ENCODE measurements at places on chromosomes 2 and 18.

DNA sequence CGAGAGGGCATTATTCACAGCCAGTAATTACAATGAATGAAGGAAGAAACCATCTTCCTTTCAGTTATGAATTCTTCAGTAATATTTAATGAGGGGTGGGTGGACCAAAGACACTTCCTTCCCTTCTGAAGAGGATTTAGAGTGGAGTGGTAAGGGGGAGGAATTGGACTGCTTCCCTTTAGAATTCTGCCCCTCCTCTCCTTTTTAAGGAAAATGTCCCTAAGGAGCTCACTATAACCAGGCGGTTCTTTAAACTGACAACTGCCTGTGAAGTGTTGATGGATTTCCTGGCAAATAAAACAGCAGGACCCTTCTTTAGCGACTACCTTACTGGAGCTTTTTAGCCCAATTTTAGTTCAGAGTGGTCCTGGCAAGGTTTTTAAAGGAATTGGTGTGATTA, 86.4 kb downstream of the LIMS1 start:
- DNase-seq, result no peak

GRCh38 chr2:8642366-8643068, 39.3 kb upstream of the ID2 start:
- DNase-seq, result no peak

- no peak for DNase-seq
These were observed 31.9 kb downstream of the BMP10 start for GRCh38 chr2:68839260-68839833.

DNA sequence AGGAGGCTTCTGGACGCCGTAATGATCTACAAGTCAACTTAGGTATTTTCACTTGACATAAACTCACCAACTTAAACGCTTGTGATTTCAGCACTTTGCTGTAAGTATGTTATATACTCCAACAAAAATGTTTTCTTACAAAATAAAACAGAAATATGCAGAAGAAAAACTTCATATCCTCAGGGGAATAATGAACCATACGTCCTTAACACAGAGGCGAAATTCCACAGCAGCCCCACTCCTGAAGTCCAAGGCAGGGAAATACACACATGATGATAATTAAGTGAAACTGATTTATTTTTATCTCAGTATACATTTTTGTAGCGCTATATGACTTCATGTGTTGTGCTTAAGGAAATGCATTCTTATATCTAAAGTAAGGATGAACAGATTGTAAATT, 335.4 kb upstream of the VWC2L start:
- DNase-seq, result no peak

- DNase-seq, result no peak
These were observed 266.4 kb upstream of the FN1 start for GRCh38 chr2:215702116-215702902.

DNA sequence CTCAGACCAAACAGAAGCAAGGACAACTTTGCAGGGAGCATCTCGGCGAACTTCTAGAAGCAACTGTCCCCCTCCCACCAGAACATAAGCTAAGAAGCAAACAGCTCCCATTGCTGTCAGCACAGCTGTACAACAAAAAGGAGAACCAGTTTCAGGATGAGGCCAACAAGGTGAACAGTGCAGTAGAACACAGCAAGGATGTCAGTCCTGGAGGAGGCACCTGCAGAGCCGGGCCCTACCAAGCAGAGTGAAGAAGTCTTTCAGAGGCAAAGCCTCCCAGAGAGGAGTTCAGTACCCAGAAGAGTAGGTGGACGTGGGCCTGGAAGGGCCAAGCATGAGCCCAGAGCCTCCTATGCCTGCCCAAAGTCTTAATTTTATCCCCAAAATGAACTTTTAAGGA, 1.0 kb downstream of the PASK start:
- DNase-seq, result no peak

- DNase-seq, result no peak
These were observed 366.9 kb downstream of the CMPK2 start for GRCh38 chr2:6498841-6499240.

GRCh38 chr2:120758181-120759144, 22.8 kb downstream of the GLI2 start:
- DNase-seq, result no peak

DNA sequence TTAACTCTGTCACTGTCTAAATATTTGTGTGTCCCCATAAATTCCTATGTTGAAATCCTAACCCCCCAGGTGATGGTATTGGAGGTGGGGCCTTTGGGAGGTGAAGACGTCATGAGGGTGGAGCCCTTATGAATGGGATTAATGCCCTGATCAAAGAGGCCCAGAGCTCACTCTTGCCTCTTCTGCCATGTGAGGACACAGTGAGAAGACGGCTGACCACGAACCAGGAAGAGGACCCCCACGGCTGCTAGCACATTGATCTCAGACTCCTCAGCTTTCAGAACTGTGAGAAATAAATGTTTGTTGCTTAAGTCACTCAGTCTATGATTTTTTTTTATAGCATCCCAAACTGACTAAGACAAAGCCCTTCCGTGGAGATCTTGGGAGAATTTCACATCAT, 71.2 kb downstream of the BCL2L11 start:
- no peak for DNase-seq

DNA sequence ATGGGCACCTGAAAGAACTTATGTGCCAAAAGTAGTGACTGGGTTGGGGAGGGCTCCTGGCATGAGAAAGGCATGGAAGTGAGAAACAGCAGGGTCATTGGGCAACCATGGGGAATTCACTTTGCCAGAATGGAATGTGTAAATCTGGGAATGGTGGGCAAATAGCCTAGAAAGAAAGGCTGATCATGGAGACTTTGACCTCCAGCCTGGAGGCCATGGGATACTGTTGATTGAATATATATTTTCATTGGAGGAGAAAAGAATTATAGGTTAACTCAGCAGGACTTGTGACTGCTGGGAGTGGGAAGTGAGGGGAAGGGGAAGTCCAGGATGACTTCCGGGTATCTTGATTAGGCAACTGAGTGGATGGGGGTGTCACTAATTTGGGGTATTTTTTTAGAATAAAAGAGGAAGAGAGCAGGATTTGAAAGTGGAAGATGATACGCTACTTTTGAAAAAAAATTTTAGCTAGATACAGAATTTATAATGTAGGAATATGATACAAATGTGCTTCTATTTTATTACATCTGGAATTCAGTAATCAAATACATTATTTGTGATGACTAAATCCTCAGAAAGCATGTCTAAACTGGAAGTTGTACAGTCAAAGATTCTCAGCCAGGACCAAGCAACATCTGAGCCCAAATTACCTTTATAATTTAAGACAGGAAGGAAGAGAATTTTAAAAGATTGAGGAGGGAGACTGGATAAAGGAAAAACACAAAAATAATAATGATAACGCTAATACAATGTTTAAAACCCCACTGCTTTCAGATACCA, 116.2 kb downstream of the GATA6 start:
- no peak for DNase-seq

DNA sequence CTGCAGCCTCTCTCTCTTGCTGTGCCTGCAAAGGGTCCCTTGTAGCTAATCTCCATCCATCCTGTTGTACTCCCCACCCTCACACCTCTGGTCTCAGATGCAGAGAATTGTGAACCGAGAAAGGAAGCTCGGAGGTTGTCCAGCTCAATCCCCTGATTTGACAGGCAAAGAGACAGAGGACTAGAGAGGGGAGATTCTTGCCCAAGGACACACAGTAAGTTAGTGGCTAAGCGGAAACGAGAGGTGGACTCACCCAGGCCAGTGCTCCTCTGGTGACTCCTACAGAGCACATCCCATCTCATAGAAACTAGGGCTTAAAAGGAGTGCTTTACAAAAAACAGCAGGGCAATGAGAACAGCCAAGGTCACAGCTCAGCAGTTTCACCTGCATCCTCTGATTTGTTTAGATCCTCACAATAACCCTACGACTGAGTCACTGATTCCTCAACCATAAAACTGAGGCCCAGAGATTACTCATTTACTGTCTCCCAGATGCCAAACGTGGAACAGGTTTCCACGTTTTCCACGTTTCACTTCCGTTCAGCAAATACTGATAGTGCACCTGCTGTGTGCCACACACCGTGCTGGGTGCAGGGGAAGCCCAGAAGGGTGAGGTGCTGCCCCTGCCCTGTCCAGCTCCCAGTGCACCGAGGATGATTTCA, 22.1 kb downstream of the EHD3 start:
- DNase-seq, result no peak

GRCh38 chr2:212864186-212864585, 287.2 kb downstream of the IKZF2 start:
- DNase-seq, result no peak
